ENCODE measurements at places on chromosomes 11 and 22.

- DNase-seq: no peak
Measured at GRCh38 chr11:12280838-12281565, 96.4 kb upstream of the PARVA start.

- no peak for DNase-seq
Measured at GRCh38 chr11:106304274-106304673, 226.8 kb downstream of the AASDHPPT start.

DNA sequence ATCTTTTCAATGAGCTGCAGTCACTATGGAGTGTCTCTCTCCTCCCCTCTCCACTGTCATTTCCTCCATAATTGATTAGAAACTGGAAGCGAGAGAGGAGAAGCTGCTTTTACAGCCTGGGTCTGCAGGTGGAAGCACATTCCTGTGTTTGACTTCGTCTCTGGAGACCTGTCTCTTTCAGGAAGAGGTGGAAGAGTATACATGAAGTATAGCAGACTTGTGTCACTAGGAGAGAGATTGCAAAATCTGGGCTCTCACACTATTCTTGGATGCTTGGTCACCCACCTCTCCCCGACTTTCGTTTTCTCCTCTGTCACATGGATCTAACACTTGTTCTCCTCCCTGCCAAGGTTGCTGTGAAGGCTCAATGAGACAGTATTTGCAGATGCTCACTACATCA, 323.3 kb downstream of the NTM start:
- no peak for DNase-seq

GRCh38 chr11:9774591-9775397, 110.9 kb downstream of the SWAP70 start:
- no peak for DNase-seq

DNA sequence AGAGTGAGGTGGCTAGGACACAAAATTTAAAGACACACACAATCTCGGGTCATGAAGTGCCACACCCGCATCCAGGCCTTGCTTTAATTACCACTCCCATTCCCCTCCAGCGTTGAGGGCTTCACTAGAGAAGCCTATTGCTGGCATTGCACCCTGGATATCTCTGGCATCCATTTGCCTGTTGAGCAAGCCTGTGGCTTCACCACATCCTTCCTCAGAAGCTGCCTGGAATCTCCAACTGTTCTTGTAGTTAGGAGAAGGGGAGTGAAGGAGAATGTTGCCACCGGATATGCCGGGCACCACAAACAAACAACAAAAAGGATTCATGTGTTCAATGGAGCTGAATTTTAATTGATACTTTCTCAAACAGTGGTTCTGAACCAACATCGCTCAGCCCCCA, 34.4 kb upstream of the RCN1 start:
- no peak for DNase-seq

- no peak for DNase-seq
Measured at GRCh38 chr22:43343262-43343669, at the start of gene SCUBE1. TSS of gene SCUBE1 (minus strand) at chr22:43343372. CDS start at chr22:43343261, 111 bp downstream.

DNA sequence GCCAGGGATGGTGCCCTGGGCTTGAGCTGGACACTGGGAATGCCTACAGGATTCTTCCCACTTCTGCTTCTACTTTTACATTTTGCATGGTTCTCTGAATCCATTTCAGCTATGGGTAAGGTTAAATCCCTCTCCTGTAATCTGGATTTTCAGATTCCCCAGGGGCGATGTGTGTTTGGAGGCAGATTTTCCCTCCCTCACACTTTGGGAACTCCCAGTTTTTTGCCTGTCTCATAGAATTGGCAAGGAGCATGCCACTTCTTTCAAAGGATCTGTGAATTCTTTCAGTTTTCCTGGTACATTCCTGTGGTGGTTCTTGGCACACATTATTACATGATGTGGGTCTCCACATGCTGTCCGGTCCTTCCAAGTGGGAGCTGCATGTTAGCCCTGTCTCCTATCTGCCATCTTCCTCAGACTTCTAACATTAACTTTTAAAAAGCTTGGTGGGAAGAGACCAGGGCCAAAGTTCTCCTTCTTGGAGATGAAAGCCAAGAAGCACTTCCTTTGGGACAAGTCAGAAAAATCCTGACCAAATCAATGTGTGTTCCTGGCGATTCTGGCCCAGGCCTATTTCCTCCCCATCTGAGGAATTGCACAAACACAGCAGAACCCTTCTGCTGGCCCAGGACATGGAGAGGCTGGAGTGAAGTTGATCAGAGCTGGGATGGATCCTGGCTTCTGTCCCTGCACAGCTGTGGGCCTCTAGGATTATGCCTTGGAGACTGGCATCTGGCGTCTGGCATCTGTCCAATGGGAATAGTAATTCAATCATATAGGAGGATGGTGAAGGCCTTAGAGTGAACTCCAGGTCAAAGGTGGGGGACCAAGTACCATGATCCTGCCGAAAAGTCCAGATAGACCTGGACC, 5.4 kb upstream of the APOL2 start:
- DNase-seq: no peak

DNA sequence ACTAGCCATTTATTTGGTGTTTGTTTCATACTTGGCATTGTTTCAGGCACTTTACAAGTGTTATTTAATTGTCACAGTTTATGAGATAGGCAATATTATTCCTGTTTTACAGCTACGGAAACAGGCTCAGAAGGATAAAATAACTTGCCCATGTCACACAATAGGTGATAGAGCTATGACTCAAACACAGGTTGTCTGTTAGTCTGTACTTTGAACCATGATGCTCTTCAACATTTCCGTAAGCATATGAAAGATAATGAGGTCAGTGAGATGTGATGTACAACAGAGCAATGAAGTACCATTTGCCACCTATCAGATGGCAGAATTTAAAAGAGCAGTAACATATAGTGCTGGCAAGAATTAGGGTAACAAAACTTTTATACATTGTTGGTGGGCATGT, 15.3 kb downstream of the TUG1 start:
- no peak for DNase-seq

DNA sequence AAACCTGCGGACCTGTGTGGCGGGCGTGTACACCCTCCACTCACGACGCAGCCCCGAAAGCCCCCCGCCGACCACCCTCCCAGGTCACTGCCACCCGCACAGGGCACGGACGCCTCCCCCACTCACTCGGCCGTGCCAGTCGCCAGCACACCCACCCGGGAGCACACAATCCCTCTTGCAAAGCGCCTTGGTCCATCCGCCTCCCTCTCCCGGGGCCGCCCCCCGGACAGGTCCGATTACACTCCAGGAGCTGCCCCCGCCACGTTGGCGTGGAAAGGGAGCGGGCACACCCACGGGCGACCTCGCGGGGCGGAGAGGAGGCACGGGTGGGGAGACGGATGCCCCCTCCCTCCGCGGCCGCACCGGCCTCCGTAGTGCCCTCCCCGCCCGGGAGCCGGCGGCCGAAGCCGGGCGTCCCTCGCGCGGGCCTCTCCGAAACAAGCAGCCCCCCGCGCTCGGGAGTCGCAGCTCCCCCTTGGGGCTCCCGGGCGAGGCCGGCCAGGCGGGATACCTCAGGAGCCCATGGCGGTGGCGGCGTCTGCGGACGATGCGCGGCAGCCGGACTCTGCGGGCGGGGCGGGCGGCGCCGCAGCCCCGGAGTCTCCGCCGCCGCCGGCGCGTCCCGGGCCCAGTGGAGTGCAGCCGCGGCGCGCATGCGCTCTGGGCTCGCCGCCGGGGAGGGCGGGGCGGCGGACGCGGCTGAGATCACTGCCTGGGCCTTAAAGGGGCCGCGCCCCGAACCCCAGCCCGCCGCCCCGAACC, at the start of gene TMEM184B:
TSS of gene TMEM184B (minus strand) at position 638 of the 762 bp plus-strand sequence. CDS start 25,049 bp downstream, outside the sequence.
- peak; percentile 87 for DNase-seq

DNA sequence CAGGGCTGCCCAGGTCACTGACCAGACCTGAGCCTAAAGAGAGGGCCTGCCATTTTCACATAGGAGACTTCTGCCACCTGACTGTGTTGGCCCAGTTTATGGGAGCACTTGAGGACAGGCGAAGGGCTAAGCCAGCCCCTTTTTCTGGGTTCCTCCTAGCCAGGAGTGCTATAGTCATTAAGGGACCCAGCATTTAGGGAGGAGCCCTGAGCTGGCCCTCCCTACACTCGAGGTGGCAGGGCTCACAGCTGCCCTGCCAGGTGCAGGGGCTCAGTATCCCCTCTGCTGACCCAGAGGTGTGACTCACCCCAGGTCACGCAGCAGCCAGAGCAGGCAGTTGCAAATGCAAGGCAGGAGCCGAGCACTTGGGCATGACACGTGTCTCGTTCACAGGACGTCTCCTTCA, 86.3 kb upstream of the CRYBB3 start:
- no peak for DNase-seq

GRCh38 chr11:66322732-66323427, 6.0 kb upstream of the CD248 start:
- DNase-seq: no peak
